ENCODE measurements at places on chromosomes 6 and 20. TPM values are rescaled to one million over a fixed set of nuclear protein-coding genes. Genes with fewer than 3 reads are reported as not detected.

DNA sequence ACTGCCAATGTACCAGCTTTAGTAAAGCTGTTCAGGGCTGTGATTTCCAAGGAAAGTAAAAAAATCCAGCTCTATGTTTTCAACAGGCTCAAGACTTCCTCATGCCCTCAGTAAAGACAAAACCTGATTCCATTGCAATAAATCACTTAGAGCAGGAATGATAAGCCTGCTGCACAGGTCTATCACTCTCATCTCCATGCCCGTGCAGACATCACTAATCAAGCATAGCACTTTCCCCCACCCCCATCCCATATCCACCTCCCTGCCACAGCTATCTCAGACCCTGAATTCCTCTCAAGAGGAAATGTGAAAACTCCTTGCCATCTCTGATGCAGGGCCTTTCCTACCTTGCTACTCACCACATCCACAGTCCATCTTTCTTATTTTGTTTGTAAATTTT lies 554.9 kb downstream of the MAFB start:
- no peak for ATAC-seq

DNA sequence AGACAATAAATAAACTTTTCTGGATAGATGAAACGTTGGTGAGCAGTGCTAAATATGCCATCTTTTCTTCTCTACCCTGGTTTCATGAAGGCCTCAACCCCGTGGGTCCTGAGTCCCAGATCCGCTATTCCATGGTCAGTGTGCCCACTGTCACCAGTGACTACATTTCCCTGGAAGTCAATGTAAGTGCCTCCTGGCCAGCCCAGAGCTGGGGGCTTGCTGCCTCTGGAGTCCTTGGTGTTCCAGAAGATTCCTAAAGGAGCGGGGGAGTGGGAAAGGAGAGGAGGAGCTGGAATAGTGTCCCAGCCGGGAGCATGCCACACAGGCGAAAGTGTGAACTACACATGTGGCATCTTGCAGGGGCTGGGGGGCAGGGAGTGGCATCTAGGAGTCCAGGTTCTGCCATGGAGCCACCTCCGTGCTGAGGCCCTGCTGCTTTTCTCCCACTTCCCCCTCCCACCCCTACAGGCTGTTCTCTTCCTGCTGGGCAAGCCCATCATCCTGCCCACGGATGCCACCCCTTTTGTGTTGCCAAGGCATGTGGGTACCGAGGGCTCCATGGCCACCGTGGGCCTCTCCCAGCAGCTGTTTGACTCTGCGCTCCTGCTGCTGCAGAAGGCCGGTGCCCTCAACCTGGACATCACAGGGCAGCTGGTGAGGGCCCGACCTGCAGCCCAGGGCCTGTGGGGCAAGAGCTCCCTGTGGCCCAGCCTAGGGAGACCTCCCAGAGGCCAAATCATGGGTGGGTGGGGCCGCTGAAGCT lies 10.8 kb downstream of the BPIFB2 start:
- ATAC-seq = no peak

GRCh38 chr6:127939442-127940066 lies 38.7 kb upstream of the THEMIS start:
- peak; percentile 81 for ATAC-seq

GZF1 gene
- 3.6 TPM for total RNA-seq

DNA sequence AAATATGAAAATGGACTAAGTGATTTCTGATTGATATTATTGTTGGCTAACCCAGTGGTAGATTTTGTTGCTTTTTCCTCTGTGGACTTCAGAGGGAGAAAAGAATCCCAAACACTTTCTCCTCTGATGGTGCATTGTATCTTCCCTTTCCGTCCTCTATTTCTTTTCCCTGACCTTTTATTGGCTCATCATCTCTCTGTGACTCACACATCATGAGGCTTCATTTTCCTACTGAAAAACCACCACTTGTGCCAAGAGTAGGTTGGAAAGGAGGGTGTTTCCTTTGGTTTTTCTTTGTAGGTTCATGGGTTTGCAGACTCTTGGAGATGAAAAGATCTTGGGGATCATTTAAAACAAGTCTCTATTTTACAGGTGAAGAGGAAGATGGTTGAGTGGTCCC lies 311.7 kb upstream of the JAG1 start:
- no peak for ATAC-seq

MTFR2 gene
- 4.3 TPM for total RNA-seq

DNA sequence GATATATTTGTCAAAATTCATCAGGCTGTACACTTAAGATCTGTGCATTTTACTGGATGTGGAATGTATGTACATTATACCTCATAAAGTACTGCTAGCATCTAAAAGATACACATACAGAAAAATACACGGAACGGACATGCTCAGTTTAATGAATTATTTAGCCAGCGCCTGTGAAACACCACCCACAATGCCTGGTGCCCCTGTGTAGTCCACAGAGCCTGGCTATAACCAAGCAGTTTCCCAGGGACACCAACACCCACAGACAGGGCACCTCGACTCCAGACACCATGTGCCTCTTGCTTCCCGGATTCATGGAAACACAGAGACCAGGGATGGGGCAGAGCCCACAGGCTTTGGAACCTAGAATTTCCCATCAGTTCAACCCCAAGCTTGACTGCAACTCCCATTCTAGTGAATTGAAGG lies 17.4 kb upstream of the ARMC12 start:
- no peak for ATAC-seq

DNA sequence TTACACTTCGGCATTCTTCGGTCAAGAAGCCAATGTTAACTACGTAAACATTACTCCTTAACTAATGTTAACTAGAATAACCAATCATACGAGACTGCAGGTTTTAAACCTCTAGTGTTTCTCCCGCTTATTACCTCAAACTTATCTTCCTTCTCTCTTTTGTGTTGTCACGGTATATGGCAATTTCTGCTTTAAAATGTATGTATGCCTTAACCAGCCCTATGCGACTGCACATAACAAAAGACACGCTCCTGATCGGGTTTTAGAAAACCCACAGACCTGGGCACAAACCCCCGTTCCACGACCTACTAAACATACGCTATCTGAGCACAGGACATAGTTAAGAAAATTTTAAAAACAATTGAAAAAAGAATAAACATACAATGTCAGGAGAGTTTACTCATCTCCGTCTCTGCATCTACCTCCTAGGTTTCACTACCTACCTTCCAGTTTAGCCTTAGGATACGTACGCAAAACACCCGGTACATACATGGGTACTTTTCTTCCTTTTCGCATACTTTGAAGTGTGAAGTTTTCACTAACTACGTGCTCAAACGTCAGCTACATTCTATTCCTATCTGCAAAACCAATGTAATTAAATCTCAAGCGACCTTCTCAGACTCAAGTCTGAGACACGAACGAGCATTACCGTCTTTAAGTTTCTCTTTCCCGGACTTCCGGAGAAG lies 1.1 kb downstream of the CD164 start:
- no peak for ATAC-seq

SLC25A27 gene
- 3.4 TPM for total RNA-seq

- peak; percentile 13 for ATAC-seq
Measured at GRCh38 chr20:57735831-57736737, 26.3 kb upstream of the PMEPA1 start.

GRCh38 chr6:5174244-5174643 lies 86.5 kb downstream of the LYRM4 start:
- ATAC-seq = peak; percentile 46

BMP7 gene
- 34.2 TPM for total RNA-seq

SLX4IP gene
- total RNA-seq = 5.3 TPM

- ATAC-seq = no peak
Measured at GRCh38 chr20:17712708-17713107, 12.9 kb downstream of the BANF2 start.

- no peak for ATAC-seq
Measured at GRCh38 chr6:84643778-84644177, 120.6 kb downstream of the TBX18 start.

DNA sequence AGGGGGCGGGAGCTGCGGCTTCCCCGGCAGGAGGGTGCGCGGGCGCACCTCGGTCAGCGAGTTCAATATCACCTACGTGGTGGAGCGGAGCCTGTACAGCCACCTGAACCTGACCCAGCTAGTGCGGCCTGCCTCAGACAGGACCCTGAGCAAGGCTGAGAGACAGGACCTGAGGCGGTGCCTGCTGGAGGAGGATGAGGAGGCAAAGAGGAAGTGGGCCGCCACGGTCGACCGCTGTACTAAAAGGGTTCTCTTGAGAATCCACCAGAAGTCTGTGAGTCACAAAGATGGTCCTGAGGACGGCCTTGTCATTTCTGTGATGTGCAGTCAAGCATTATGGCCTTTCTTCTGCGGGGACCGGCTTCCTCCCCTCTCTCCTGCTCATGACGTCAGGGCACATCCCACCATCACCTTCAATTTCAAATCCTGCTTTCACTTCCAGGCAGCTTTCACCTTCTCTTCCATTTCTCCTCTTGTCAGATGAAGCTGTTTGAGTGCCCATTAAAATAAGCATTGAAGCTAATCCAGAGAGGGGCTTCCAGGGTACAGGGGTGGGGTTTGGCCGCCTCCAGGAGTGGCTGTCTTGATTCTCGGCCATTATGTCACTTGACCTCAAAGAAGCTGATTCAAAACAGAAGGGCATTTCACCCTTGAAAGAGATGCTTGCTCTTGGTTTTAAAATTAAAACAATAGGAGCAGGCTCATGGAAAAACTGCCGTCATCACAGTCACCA lies 177.6 kb downstream of the SASH1 start:
- peak; percentile 52 for ATAC-seq

- ATAC-seq = no peak
Measured at GRCh38 chr20:5705827-5706226, 44.4 kb upstream of the SHLD1 start.

- no peak for ATAC-seq
Measured at GRCh38 chr6:47345761-47346160, 36.1 kb upstream of the TNFRSF21 start.

- no peak for ATAC-seq
Measured at GRCh38 chr6:128531696-128532095, 11.3 kb upstream of the PTPRK start.

SLC17A2 gene
- total RNA-seq = not detected

DNA sequence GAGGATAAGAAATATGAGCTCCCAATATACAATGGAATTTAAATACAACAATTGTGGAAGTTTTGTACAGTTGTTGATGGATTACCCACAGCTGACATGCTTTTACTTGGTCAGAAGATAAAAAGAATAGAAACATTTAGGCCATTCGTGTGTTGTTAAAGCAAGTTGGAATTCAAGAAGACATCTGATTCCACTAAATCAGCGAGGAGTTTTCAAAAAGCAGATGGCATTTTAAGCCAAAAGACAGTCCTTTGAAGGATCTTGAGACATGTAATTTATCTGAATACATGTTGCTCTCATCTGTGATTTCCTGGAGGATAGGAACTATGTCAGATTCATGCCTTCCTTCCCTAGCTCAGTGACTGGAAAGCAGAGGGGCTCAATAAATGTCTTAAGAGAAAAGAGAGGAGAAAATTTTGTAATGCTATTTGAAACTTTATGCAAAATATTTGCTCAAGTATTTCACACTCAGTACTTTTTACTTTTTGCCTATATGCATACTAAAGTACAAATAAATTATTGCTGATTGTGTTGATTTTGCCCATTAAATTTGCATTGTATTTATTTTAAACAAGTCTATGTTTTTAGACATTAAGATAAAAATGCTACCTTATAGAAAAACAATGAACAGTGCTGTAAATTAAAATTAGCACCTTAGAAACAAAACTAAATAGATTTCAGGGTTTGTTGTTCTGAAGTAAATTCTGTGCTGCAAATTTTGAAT lies 733.8 kb upstream of the FLRT3 start:
- ATAC-seq = no peak

- no peak for ATAC-seq
Measured at GRCh38 chr6:62284725-62285124, 1.3 kb downstream of the KHDRBS2 start.

DNA sequence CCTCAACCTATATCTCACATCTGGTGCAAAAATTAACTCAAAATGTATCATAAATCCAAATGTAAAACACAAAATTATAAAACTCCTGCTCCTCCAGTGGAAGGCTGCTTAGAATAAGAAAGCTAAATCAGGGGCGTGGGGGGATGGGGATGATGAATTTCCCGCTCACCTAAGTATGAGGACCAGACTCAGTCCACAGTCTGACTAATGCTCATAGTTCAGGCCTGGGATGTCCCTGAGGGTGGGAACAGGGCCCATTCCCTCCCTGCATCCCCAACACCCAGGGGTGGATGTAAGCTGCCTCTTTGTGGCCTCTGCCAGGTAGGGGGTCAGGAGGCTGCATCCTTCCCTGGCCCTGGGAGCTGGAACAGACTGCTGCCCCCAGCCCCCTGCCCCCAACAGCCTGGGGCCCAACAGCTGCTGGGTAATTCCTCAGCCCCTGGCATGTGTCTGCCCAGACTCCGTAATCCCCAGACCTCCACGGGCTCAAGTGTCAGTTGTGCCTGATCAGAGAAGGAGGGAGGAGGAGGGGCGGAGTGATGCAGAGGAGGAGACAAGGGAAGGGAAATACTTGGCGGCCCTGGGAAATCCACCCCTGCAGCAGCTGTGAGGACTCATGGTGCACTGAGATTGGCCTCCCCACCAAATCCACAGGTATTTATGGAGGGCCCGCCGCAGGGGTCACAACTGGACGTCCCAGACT lies 224.5 kb downstream of the PREX1 start:
- ATAC-seq = no peak

BNIP5 gene
- not detected for total RNA-seq

RWDD1 gene
- 28.4 TPM for total RNA-seq

RFX6 gene
- total RNA-seq = not detected

GRCh38 chr6:46105568-46105967 lies 24.2 kb upstream of the ENPP4 start:
- no peak for ATAC-seq

- ATAC-seq = no peak
Measured at GRCh38 chr6:170116636-170117035, 174.2 kb downstream of the DLL1 start.

OR2B6 gene
- not detected for total RNA-seq

TMEM200A gene
- 0.16 TPM for total RNA-seq

ULBP1 gene
- total RNA-seq = 1.2 TPM

ROS1 gene
- total RNA-seq = 0.04 TPM

DNA sequence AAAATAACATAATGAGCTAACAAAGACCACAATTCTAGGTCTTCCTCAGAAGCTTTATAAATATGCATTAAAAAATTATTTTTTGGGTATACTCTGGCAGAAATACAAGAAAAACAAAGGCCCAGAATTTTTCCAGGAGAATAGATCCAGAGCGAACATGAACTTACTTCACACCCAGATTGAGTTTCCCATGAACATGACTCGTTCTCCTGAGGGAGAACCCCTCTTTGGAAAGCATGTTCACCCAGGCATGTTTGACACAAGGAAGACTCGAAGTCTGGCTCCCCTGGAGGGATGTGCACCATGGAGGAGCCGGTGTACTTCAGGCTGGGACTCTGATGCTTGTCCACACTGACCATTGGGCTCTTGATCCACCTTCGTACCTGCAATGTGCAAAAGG lies 56.1 kb downstream of the SGK1 start:
- ATAC-seq = no peak

ELOVL5 gene
- 33.1 TPM for total RNA-seq

GRCh38 chr20:48456366-48457192 lies 371.2 kb downstream of the PREX1 start:
- ATAC-seq = no peak

Data from esophagus mucosa (tissue), 1 donor.